ENCODE measurements at places on chromosomes 2 and 18.

GRCh38 chr2:127000937-127001336 lies 102.2 kb downstream of the TEX51 start:
- DNase-seq = no peak

- no peak for DNase-seq
Observed at GRCh38 chr2:173496746-173497145, 142.1 kb downstream of the CDCA7 start.

- DNase-seq = no peak
Observed at GRCh38 chr2:196361606-196362326, 190.4 kb upstream of the STK17B start.

DNA sequence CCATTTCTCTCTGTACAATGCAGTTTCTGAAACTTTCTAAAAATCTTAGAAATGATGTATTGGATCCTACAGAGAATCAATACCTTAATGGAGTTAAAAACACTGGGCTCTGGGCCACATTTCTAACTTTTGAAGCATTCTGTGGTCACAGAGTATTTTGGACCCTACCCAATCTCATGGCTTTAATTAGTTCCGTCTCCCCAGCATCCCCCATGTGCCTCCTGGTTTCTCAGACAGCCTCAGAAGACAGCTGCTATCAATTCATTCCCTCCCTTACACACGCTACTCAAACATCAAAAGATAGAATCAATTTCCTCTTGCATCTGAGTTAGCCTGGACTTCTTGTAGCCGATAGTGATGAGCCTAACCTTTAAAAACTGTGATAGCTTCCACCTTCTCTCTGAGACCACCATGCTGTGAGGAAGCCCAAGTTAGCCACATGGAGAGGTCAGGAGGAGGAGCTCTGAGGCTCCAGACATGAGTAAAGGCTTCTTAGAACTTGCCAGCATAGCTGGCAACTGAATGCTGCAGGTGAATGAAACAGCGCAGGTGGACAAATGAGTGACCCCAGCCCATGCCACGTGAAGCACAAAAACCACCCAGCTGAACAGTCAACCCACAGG lies 10.4 kb downstream of the ADCY3 start:
- no peak for DNase-seq

DNA sequence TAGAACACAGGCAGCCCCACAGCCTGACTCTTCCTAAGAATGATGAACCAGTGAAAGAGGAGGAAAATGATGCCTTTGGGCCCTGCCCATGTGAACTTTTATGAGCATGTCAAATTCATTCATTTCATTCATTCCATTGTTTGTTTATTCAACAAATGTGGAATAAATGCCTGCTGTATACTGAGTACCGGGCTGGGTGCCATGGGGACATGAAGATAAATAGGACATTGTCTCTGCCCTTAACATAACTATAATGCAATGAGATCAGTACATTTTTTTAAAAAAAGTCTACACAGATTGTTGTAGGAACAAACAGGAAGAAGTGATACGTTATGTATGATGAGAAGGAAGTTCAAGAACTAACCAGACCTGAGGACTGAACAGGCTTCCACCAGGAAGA lies 14.7 kb downstream of the MREG start:
- no peak for DNase-seq

GRCh38 chr2:197075281-197075680 lies 148.8 kb upstream of the PGAP1 start:
- DNase-seq = no peak

DNA sequence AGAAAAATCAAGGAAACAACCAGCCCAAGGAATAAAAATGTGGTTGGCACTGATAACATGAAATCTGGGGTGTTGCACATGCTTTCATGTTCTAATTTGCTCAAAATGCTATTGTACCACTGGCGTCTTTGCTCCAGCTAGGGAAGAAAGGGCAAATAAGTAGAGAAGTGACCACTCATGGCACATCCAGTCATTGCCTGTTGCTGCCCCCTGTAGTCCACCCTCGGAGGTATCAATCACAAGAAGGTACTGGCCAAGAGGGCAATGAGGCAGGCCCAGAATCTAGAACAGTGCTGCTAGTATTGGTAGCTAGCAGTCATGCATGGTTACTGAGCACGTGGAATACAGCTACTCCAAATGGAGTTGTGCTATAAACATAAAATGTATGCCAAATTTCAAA lies 213.4 kb downstream of the CDCA7 start:
- DNase-seq = no peak

DNA sequence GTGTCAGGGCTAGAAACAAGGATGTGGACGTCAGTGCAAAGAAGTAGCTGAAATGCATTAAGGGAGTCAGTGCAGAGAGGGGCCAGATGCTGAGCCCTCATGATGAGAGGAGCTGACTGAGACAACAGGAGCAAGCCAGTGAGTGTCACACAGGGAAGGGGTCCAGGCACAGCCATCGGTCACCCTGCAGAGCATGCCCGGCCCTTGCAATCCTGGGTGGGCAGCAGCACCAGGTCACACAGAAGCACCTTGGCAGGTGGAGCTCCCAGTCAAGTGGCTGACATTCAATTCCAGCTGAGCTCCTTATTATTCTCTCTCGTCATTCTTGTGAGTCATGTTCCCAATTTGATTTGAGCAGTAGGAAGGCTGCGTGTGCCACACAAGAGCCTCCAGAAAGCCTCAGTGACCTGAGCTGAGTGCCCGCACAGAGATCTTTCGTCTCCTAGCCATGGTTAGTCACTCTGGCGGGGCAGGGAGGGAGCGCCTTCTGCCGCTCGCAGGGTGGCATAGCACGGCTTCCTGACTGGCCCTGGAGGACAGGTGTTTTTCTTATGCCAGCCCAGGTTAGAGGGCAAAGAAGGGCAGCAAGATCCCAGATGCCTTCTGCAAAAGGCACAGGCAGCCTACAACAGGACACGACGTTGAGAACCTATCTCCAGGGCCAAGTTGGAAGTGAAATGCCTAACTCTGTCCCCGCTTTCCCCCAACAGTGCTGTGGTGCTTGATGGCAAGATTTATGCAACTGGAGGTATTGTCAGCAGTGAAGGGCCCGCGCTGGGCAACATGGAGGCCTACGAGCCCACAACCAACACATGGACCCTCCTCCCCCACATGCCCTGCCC lies 220.9 kb downstream of the ATAD2B start:
- no peak for DNase-seq

DNA sequence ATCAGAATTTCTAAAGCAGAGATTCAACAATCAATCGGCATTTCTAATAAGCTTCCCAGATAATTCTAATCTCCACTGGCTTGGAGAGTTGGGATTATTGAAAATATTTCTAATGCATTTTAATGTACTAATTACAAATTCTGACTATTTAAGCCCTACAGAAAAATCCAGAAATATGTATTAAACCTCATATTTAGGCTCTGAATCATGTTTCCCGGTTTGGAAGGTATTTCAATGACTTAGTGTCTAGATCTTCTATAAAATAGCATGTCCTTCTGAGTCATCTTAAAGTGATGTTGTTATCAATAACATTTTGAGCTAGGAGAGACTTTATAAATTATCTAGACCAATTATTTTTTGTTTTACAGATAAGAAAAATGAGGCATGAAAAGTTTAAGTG lies 258.8 kb upstream of the NRXN1 start:
- DNase-seq = no peak

GRCh38 chr2:30074023-30074422 lies 72.8 kb upstream of the YPEL5 start:
- DNase-seq = no peak

DNA sequence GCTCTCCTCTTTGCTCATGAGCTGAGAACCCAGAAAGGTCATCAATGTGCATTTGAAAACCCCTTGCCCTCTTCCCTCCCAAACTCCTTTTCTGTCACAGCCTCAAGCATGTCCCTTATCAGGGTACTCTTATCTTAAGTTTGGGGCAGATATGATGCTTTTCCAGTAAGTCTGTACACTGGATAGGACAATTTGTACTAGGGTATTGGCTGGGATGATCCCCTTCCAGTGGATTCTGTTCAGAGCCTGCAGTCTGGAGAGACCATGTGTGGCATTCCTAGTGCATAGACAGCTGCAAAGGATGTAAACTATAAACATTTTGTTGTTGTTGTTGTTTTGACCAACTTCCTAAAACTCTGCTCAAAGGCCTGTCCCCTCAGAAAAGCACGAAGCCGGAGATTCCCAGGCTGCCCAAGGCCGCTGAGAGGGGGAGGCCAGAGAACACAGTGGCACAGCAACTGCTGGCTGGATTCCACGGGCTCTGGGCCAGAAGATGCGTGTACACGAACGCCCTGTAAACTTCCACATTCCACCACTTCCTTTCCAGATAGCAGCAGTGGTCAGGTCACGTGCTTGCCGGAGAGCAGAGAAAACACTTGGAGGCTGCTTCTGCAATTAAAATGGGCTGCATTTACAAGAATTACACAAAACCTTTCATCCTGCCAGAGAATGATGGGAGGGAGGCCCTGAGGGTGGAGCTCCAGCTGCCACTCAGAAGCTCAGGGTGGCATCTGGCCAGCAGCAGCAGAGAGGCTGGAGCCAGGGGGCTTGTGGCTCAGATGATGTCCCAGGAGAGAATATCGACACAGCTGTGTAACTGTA lies 42.1 kb downstream of the BMP10 start:
- DNase-seq = peak; percentile 27

DNA sequence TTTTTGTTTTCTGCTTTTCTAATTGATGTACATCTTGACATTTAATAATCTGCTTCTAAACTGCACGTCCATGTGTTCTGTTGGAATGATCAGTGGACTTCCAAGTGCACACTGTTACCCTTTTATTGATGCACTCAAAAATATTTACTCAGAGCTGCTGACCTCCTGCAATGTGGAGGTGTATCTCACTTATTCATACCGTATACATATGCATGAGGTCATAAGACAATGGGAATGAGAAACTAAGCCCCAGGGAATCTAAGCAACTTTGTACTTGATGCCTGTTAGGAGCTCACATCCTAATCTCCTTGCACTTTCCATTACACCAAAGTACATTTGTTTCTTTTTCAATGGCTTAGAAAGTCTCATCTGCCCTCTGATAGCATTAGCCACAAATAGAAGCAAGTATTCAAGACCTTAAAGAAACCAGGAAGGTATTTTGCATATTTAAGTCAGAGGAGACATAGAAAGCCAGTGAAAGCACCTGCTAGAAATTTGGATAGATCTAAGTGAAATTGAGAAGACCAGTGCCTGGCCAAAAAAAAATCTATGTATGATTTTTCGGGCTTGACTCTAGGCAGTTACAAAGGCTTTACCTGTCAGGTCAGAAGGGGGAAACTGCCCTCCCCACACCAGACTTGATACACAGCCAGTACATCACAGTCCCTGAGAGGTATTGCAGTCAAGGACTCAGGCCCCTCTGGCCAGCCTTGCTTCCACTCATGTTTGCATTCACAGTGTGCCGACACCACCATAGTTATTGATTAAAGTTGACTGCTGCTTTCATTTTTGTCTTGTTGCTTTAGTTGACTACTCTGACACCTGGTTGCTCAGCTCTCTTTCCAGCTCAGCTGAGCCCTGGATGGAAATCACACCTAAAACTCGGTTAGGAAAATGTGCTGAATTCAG lies 391.7 kb upstream of the CYRIA start:
- DNase-seq = no peak

DNA sequence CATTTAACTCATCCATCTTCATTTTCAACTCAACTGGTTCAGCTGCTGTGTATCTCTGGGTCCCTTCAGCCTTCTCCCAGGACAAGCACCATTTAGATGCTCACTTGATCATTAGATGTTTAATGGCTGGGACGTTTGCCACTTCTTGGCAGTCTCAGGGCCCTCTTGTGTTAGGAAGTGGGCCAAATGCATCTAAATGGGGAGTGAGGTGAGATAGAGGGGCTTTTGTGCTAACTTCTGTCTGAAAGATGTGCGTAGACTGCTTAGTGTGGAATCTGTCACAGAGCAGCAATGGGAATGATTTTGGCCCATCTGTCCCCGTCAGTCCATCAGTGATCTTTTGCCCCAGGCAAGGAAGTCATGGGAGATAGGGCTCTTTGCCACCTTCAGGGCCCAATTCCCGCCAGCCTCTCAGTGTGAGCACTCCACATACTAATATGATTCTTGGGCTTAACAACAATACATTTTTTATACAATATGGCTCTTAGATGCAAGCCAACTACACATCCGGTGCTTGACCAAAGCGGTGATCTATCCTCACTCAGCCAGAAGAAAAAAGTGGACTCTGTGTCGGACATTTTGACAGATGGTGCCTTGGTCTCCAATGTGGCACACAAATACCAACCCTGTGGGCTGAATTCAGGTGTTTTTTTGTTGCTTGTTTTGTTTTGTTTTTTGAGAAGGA lies 95.7 kb upstream of the EPC2 start:
- DNase-seq = no peak

DNA sequence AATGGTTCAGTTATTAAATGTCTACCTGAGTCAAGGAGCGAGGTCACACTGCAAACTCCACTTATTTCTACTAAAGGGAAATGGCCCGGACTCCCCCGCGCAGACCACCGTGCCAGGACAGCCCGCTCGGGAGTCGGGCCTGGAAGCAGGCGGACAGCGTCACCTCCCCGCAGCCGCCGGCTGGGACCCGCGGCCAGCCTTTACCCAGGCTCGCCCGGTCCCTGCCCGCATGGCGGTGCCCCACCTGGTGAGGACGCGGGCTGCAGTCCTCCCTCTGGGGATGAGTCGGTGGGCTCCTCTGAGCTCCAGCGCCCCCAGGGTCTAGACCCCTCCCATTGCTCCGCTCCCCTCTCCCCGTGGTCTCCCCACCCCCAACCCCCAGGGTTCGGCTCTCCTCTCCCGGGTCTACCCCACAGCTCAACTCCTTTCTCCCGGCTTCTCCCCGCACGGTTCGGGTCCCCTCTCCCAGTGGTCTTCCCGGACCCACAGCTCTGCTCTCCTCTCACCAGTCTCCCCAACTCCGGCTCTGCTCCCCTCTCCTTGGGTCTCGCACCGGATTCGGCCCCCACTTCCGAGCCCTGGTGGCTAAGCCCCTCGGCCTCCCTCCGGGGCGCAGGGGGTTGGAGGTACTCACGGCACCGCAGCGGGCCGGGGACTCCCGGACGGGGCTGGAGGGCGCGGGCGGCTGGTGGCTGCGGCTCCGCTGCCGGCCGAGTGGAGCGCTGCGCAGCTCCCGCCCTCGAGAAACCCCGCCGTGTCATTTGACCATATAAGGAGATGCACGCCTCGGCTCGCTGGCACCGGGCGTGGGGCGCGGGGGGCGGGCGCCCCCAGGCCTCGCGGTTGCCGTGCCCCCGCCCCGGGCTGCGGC lies at the start of gene FHL2:
Gene FHL2, minus strand, starts transcription at position 716 of the 871 bp plus-strand sequence. CDS start 12,535 bp downstream, outside the sequence.
- peak; percentile 80 for DNase-seq

GRCh38 chr2:193153576-193153975 lies 958.8 kb upstream of the TMEFF2 start:
- no peak for DNase-seq

GRCh38 chr18:76881744-76882143 lies 59.4 kb downstream of the ZNF236 start:
- no peak for DNase-seq

DNA sequence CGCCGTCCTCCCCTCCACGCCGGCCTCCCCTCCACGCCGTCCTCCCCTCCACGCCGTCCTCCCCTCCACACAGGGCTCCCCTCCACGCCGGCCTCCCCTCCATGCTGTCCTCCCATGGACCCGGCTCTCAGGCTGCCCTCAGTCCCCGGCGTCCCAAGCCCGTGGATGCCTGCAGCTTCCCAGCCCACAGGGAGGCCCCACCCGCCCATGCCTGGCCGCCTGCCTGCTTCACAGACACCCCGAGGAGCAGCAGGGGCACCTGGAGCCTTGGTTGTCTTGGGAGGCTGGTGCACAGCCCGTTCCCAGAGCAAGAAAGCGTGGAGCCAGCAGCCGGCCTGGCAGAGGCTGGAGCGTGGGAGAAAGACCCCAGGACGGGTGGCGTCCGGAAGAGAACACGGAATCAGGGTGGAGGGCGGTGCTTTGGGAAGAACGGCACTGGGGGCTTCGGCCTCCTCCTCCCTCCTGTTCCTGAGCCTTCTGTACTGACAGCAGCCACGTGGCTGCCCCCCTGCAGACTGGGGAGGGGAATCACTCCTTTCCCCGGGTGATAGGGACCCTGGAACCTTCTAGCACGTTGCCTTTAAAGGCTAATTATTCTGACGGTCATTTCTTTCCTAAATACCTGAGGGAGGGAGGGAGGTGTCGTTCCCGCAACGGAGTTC lies 26.2 kb upstream of the KCNG2 start:
- no peak for DNase-seq

All from HuH-7.5 (cell line).